Stimulated activated CD4-positive, alpha-beta T cell treated with anti-CD3 and anti-CD28 coated beads, Interleukin-12 subunit alpha, Interleukin-12 subunit beta, amount 100 ng/mL, for 4 hours (primary cell): ENCODE measurements at places on chromosomes 7 and 10.

GRCh38 chr10:130742941-130743675 is 568.4 kb downstream of the TCERG1L start:
- no peak for DNase-seq

GRCh38 chr7:159088016-159088865 is 56.4 kb downstream of the VIPR2 start:
- DNase-seq, result no peak

DNA sequence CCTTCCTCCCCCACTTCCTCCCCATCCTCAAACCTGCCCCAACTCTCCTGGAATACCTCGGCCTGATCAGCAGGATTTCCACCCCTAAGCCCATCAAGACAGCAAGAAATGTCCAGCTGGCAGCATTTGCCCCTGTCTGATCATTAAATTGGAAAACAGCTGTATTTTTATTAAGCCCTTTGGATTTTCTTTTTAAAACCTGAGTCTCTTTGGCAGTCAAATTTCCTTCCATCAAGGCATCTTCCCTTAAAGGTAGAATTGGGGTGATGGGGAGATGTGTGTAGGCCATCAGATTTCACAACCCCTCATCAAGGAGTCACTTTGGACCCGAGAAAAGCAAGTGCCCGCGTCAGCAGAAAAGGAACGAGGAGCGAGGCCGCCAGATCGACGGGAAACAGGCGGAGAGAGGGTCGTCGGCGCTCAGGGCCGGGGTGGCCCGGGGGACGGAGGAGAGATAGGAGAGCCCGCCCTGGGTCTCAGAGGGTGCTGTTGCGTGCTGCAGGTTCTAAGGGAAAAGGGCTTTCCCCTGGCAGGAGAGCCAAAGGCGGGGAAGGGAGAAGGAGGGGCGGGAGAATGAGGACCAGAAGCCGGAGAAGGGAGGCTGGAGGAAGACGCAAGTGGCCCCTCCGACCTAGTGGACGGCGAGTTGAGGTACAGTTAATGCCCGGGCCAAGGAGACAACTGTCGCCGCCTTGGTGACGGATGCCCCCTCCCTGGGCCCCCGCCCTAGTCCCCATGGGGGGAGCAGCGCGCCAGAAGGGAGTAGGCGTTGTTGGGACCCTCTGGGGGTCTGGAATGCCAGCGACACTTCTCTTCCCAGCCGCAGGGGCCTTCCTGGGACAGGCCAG is 11.5 kb upstream of the GATA3 start:
- DNase-seq, result no peak

GRCh38 chr7:98802781-98803110 is 67.1 kb downstream of the TMEM130 start:
- no peak for DNase-seq

GRCh38 chr10:100724531-100725027 is 20.8 kb upstream of the PAX2 start:
- no peak for DNase-seq

DNA sequence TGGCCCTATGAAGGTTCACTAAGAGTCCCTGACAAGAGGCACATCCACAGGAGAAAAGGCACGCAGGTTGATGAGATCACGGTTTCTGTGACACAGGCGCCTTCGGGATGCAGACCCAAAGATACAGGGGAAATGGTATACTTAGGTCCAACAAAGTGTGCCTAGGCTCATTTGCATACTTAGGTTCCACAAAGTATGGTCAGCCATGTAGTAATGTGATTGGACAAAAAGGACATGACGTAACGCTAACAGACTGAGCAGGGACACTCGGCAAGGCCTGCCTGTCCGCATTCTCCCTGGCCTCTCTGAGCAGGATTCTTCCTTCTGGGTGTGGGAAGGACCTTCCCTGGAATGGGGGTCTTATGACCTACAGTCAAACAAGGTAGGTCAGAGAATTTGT is 190.6 kb downstream of the CELF2 start:
- DNase-seq, result no peak

GRCh38 chr10:103762916-103763315 is 92.5 kb downstream of the SH3PXD2A start:
- DNase-seq, result no peak

GRCh38 chr7:143042790-143043271 is 9.3 kb upstream of the OR6V1 start:
- DNase-seq, result no peak

- no peak for DNase-seq
Measured at GRCh38 chr7:151433721-151434400, 6.1 kb downstream of the CRYGN start.

GRCh38 chr7:108456845-108457540 is 757 bp upstream of the NRCAM start:
- no peak for DNase-seq

- no peak for DNase-seq
Measured at GRCh38 chr10:110679486-110680272, 35.5 kb downstream of the RBM20 start.

- peak; percentile 23 for DNase-seq
Measured at GRCh38 chr7:128830231-128831177, at the start of gene FLNC. Gene FLNC, plus strand, starts transcription at chr7:128830406. Its CDS starts 232 bp downstream, at chr7:128830638.

- peak; percentile 4 for DNase-seq
Measured at GRCh38 chr7:42843205-42843800, 68.6 kb downstream of the C7orf25 start.

- DNase-seq, result no peak
Measured at GRCh38 chr7:155807789-155808548, 4.3 kb downstream of the SHH start.

DNA sequence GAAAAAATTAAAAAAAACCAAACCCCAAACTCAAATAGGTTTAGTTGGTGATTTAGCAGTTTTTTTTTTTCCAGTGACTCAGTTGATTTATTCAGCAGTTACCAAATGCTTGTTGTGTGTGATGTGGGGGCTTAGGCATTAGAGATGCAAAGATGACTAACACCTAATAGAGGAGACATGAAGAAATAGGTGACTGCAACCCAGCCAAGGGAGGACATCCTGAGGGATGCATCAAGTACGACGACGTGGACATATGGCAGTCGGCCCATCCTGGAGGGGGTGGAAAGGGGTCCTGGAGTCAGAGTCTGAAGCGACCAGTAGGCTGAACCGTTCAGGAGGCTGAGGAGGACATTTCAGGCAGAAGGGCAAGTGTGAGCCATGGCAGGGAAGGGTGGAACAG is 35.5 kb downstream of the LRMDA start:
- DNase-seq, result no peak

DNA sequence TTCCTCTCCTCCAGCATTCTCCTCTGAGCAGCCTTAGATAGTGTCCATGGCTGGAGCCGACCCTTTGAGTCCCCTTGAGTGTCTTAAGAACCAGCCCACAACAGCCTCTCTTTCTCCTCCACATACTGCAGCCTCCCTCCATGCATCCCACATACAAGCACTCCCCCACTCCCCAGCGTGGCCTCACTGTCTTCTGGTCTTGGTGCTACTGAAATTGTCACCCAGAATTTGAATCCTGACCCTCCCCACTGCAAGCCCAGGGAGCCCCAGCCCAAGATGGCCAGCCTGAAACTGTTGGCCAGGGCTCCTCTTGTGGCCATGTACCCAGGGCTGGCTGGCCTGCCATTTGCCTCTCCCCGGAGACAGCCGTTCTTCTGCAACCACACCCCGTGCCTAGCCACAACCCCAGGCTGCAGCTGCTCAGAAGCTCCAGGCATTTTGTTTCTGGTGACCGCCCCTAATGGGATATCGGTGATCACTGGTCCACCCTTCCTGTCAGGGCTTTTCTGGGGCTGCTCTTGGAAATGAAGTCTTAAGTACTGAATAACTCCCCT is 18.8 kb upstream of the SH2D4B start:
- DNase-seq, result no peak

- DNase-seq, result no peak
Measured at GRCh38 chr10:108362961-108363360, 1198.5 kb upstream of the SORCS1 start.

DNA sequence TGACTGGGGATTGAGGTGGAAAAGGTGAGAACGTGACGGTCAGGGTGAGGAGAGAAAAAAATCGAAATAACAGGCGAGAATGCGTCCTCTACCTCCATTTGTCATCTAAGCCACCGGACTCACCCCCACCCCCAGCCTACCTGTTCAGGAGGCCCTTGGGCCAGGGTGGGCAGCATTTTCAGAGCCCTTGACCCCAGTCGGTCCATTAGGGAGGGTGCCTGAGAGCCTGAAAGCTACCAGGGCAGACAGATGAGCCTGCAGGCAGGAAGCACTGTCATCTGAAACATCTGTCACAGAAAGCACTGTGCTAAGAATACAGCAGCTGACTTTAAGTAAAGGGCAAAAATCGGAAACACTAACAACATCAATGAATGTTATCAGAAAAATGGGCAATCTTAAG is 47.0 kb downstream of the MAD1L1 start:
- DNase-seq, result no peak

- no peak for DNase-seq
Measured at GRCh38 chr10:1451362-1451888, 285.9 kb downstream of the ADARB2 start.
